ENCODE measurements at places on chromosomes 2 and 18.

DNA sequence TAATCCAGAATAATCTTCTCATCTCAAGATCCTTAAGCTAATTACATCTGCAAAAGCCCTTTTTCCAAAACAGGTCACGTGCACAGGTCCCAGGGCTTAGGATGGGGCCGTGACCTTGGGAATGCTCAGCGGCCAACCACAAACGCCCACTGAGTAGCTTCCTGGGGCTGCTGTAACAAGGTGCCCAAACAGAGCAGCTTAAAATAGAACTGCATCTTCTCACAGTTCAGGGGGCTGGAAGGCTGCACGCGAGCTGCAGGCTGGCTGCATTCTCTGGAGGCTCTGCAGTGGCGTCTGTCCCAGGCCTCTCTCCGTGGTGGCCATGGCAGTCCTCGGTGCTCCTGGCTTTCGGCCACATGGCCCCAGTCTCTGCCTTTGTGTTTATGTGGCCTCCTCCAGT is 31.9 kb downstream of the ADI1 start:
- DNase-seq, result no peak

GRCh38 chr2:70785137-70785911 is 5.1 kb downstream of the FIGLA start:
- DNase-seq, result no peak

DNA sequence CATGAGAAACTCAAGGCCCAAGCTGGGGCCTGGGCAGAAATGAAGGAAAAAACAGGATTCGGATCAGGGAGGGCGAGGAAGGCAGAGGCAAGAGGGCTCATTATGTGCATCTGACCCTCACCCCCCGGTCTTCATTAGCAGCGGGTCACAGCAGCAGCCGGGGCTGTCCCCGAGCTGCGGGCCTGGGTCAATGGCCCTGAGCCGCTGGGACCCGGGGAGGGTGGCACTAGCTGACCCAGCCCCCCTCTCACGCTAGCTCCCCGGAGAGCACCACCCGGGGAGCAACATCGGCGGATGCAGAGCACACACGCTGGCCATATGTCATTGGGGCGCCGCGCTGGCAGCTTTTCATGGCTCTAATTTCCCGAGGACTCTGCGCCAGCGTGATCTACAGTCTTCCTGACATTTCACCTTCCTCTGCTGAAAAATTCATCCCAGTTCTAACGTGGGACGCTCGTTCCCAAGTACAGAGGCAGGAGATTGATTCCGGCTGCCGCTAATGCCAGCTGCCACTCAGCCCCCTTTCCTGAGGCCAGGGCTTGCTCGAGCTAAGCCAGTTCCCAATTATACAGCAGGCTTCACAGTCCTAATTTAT is 63.7 kb downstream of the EIPR1 start:
- DNase-seq, result peak; percentile 10

DNA sequence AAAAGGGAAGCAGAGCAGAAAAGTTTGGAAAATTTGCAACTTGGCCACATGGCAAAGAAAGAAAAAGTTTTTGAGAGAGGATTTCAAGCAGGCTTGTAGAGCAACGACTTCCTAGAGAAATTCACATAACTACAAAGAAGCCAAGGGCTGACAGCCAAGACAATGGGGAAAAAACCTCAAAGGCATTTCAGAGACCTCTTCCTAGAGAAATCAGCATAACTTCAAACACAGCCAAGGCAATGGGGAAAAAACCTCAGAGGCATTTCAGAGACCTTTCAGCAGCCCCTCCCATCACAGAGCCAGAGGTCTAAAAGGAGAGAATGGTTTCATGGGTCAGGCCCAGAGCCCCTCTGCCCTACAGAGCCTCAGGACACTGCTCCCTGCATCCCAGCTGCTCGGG is 7.2 kb downstream of the ADI1 start:
- no peak for DNase-seq

DNA sequence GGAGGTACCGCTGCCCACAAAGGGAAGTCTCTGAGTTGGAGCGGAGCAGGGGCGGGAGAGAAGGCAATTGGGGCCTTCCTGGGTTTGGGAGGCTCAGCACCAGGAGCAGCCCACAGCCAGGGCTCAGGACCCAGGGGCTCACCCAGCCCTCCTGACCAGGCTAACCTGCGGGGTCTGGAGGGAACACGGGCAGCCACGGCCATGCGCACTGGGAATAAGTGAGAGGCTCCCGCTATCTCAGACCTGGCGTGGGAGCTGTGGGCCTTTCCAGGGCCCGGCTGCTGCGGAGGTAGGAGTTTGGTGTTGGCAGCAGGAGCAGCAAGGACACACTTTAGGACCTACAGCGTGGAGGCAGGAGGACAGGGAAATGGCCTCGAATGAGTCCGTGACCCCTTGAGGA is 69.0 kb downstream of the RRM2 start:
- no peak for DNase-seq

DNA sequence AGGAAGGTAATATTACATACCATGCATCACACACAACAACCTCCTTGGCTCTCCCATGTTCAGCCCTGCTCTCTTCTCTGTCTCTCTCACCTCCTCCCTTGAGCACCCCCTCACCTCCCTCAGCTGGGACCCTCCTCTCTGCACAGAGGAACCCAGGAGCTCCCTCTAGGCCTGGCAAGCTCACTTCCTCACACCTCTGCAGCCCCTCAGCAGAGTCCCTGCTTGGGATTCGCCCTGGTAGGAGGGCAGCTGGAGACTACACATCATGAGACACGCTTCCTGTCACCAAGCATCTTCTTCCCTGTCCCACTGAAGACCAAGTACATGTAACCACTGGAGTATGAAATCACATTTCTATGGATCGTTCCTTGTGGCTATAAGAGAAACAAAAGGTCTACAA is 51.0 kb downstream of the ADD2 start:
- DNase-seq, result no peak

DNA sequence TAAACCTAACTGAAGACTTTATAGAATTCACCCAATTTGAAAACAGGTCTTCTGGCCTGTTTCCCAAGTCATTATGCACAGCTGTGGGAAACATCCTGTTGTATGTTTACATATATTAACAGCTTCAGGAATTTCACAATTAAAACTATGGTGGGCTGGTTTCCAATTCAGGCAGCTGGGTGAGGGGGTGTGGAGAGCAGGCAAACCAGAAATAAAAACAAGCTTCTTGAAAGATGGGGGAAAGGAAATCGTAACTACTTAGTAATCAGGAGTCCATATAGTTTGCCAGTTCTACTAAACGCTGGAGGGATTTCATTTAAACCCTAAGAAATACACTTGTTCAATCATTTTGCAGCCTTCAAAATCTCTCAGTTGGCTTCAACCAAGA is 22.8 kb downstream of the ATP8B1 start:
- DNase-seq, result no peak

DNA sequence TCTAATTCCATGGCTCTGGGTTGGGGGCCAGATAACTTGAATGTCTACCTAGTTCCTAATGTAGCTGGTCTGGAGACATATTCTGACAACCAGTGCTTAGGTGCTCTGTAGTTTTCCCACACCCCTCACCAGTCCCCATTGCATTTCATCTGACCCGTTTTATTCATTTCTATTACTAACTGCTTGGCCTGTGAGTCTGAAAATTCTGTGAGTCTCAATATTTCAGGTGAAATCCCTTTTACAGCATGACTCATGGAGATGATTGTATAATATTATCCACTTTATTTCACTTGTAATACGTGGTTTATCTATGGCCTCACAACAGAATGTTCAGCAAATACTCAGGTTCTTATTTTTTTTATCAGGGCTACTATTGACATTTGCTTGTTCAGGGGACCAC is 103.7 kb upstream of the UGP2 start:
- no peak for DNase-seq

GRCh38 chr2:31110998-31111397 is 27.2 kb downstream of the GALNT14 start:
- no peak for DNase-seq

DNA sequence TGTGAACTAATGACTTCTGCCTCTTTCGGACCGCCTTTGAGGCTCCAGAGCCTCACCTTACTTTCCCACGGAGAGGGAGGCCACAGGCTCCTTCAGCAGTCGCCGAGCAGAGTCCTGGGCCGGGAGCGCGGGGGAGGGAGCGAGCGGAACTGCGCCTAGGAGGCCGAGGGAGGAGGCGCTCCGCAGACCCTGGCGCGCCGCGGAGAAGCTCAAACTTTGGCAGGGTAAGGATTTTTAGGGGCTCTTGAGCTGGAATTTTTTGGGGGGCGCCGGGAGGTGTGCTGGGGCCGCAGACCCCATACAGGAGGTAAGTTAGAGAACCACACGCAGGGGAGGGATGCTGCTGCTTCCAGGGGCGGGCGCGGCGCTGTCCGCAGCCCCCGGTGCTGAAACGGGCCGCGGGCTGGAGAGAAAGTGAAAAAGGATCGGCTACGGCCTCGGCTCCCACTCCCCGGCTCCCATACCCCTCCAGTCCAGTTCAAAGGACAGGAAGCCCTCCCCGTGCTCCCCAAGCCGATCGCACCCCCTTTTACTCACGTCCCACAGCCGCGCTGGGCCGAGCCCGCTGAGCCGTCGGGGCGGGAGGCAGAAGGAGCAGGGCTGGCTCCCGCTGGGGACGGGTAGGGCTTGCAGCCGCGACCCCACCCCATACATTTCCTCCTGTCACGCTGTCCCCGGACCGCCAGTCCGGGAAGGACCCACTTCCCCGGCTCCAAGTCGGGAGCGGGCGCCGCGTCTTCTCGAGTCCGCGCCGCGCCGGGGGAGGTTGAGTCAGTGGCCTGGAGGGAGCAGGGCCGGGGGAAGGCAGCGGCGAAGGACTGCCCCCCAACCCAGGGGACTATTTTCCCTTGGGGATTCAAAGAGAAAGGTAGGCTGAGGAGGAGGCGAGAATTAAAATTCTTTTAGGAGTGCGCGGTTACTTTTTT is at the start of gene CNGA3:
TSS of gene CNGA3 (plus strand) at position 146 of the 926 bp plus-strand sequence. CDS start 23,520 bp downstream, outside the sequence.
- no peak for DNase-seq

- no peak for DNase-seq
These were observed 26.9 kb downstream of the MCEE start for GRCh38 chr2:71102981-71103681.

DNA sequence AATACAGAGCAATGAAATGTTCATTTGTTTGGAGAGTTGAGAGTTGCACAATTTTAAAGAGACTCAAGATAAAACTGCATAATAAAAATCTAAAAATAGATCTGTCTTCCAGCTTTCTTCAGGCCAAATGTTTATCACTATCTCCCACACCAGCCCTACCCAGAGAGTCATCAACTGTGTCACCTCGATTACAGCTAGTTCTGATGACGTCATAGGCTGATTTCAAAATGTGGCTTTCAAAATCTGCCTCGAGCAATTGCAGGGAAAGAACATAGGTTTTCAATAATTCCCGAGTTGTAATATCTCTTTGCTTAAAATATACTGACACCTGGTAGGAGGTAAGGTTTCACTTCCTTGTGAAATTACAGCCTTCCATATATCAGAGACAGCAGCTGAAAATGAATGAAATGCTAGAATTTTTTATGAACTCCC is 677.6 kb upstream of the ID2 start:
- no peak for DNase-seq

DNA sequence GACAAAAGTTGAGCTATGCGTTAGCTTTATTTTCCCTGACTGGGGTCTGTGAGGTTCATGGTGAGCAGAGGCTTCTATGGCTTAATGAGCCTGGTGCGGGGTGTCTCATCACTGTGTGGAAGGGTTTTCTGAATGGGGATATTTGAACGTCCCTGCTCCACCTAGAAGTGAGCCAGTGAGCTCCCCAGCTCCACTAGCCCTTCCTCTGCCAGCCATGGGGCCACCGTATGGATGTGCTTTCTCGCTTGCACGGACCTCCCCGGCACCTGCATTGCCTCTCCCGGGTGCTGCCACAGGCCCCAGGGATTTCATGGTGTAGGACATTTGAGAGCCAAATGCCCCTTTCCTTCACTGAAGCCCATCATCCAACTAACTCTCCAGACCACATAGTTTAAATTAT is 37.8 kb downstream of the CYP26B1 start:
- no peak for DNase-seq

- no peak for DNase-seq
These were observed 68.3 kb downstream of the ICOS start for GRCh38 chr2:204004912-204005311.

GRCh38 chr2:108553209-108553919 is 19.1 kb downstream of the LIMS1 start:
- DNase-seq, result no peak

DNA sequence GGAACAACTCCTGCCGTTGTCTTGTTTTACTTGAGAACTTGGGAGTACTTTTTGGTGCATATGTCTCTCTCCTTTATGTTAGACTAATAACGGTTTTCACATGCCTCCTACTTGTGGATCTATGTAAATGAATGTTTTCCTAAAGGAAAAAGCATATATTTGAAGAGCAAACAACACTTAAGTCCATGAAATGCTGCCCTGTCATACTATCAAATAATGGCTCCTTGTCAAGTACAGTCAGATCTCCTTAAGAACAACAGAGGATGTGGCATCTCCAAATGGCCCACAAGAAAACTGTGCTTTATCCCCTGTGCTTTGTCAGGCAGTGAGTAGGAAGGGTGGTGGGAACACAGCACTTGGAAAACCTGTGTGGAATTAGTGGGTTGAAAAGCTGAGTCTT is 198.2 kb downstream of the PTGR3 start:
- DNase-seq, result no peak

DNA sequence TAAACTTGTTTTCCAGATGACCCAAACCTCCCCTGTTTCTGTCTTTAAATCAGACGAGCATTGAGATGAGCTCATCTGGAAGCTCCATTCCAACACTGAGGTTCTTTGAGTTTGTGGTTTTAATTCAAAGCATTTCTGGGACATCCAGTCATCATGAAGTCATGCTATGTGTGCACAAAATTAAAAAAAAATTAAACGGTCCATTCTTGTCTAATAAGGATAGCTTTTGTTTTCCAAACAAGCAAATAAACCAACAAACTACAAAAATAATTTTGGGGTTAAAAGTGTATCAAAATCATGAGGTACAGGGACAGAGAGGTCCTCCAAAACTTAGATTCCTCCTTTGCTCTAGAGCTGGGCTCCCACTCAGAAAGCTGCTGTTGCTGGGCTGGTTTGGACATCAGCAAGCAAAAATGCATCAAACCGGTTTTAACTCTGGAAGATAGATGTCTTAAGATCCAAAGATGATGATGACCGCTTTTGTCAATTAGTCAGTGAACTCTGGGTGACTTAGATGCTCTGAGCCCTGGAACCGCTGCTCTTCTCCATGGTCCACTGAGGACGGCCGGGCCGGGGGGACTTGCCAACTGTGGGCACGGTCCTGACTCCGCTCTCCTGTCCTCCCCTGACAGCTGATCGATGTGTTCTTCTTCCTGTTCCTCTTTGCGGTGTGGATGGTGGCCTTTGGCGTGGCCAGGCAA is 65.4 kb downstream of the TRPM8 start:
- no peak for DNase-seq

GRCh38 chr2:152106464-152106863 is 7.6 kb upstream of the CACNB4 start:
- DNase-seq, result no peak

GRCh38 chr2:10541081-10541480 is 93.0 kb upstream of the ODC1 start:
- no peak for DNase-seq

DNA sequence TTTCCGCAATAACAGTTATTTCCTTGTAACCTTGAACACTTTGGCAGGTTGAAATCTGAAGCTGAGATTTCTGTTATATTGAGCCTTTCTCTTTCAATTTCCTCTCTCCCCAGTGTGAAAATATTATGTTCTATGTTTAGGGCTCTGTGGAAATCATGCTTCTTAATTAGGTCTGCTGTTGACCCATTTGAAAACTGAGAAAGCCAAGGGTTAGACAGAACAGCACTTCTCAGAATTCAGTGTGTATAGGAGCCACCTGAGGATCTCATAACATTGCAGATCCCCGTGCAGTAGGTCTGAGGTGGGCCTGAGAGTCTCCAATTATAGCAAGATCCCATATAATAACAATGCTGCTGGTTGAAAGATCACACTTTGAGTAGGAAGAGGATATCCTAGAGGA is 230.2 kb upstream of the NT5C1B start:
- no peak for DNase-seq

- DNase-seq, result no peak
These were observed 893.9 kb downstream of the SUCLG1 start for GRCh38 chr2:83565181-83565580.
